ENCODE measurements at places on chromosomes 1 and 21.

- no peak for DNase-seq
Measured at GRCh38 chr1:71593523-71593922, 512.7 kb upstream of the ZRANB2 start.

DNA sequence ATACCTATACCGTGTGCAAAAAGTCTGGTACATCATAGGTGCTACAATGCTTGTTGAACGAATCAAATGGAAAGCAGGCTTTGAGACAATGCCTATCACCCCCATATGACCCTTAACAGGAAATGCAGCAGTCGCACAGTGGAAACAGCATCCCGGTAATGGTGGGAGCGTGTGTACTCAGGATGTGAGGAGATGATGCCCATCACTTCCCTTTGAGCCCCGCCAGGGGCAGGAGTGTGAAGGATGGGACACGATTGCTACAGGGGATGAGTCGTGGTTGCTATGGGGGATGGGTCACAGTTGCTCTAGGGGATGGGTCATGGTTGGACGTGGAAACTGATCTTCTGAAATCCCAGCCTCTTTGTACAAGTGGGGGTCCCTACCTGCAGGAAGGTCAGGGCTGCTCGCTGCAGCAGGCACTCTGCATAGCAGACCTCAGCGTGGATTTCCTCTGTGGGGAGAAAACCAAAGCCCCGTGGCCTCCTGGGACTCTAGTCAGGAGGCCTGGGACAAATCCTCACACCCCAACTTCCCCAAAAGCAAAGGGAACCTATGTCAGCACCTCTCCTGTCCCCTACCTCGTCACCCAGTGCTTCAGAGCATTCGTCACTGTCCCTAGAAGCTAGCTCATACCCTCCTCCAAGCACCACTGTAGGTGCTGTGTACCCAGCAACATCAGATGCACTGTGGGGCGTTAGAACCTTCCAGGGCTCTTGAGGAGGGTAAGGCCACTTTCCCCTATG is 19.3 kb downstream of the TTC39A start:
- DNase-seq: no peak

GRCh38 chr1:67918067-67918466 is 84.8 kb upstream of the GNG12 start:
- DNase-seq: no peak

DNA sequence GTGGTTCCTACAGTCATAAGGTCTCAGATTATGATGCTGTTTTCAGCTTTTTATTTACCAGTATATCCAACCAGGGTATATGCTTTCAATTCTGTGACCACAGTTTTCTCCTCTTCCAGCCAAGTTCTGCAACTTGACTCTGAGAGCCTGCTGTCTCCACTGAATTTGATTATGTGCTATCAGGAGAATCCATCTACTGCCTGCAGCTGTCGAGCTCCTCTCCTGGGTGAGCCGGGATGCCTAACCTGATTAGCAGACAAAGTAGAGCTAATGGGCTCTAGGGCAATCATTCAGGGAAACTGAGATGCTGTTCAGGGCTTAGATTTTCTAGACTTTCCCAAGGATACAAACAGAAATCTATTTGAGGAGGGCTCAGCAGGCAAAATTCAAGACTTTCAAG is 271.5 kb upstream of the BEND5 start:
- no peak for DNase-seq

DNA sequence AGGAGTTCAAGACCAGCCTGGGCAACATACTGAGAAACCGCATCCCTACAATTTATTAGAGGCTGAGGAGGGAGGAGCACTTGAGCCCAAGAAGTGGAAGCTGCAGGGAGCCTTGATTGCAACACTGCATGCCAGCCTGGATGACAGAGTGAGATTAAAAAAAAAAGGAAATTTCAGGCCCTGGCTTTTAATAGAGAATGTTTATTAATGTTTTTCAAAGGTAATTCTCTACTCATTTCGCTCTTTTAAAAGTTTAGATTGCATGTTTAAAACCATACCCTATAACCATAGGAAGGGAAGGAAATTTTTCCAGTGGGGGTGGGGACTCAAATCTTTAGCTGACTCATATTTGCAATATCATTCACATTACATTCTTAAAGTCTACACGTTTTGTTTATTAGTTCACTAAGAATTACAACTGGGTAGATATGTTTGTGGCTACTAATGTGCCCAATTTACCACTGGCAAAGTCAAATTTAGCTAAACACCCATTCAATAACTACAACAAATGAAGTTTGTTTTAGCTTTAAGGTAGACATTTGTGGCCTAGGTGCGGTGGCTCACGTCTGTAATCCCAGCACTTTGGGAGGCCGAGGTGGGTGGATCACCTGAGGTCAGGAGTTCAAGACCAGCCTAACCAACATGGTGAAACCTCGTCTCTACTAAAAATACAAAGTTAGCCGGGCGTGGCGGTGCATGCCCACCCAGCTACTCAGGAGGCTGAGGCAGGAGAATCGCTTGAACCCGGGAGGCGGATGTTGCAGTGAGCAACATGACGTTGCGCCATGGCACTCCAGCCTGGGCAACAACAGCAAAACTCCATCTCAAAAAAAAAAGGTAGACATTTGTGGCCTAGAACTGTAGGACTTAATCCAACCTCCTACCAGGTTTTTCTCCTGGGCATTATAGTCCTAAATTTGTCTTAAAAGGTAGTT is 5.0 kb downstream of the KDM5B start:
- no peak for DNase-seq

- no peak for DNase-seq
Measured at GRCh38 chr1:22289307-22289995, 146.6 kb upstream of the WNT4 start.

DNA sequence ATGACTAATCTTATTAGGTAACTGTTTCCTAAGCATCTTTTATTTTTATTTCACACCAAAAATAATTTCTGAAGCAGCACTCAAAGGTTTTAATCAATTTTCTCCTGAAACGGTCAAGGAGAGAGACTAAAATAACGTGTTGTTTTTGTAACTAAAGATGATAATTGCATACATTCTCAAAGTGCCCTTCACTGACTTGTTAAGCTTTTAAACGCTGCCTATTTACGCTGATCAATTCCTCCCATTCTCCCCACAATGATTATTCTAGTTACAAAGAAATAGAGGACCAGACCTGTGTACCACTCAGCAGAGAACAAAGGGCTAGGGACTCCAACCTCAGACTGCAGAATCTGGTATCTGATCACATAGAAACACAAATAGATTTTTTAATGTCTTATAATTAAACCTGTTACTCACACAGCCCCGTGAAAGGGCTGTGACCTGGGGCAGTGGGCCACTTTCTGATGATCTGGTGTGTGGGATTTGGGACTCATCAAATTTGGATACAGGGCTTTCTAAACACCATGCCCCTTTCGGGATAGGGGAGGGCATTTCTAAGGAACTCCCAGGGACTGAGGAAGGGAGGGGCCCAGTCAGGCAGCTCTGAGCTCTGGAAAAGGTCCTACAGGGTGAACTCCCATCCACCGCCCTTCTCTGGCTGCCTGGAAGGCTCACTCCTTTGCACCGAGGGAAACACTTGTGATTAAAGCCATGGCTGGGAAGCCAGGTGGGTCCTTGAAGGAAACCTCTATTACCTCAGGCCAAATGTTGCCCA is 65.2 kb downstream of the BCAR3 start:
- peak; percentile 67 for DNase-seq

DNA sequence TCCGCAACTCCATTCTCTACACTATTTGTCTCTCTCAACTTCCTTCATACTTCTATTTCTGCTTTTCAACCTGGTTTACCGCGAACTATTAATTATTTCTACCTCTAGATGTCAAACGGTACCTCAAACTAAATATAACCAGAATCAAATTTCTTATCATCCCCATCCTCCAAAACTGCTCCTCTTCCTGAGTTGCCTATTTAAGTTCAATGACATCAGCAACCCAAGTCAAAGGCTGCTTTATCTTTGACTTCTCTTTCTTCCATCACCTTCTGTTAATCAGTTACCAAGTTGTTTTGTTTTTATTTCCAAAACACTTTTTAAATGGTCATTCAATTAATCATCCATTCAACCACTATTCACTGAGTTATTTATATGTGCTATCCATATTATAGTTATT is 171.9 kb downstream of the COL24A1 start:
- no peak for DNase-seq

DNA sequence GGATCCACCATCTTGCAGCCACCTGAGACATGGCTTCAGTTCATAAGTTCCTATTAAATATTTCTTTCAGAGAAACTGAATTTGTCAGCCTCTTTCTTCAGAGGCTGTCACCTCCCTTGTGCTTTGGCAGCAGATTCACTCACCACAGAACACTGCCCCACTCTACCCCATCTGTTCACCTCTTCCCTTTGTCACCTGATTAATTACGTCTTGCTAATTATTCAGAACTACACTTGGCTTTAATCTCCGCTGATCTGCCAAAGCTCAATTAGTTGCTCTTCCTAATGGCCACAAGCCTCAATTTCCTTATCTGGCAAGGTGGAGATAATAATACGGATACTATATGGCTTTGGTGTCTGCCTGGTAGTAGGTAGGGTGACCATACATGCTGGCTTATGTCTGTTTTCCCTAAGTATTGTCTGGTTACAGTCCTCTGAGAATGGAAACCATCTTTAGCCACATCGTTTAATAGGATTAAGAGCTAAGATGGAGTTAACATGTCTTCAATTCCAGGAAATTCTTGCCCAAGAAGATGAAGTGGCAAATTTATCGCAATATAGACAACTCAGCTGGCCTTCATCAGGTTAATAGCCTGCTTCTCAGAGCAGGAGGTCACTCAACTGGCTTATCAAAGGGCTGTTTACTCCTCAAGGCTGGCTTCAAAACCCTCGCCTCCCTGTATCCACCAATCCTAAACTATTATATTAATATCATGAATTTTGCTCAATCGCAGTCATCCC is 58.2 kb upstream of the ADAR start:
- no peak for DNase-seq

GRCh38 chr1:22865736-22866135 is 106.9 kb downstream of the LACTBL1 start:
- no peak for DNase-seq

DNA sequence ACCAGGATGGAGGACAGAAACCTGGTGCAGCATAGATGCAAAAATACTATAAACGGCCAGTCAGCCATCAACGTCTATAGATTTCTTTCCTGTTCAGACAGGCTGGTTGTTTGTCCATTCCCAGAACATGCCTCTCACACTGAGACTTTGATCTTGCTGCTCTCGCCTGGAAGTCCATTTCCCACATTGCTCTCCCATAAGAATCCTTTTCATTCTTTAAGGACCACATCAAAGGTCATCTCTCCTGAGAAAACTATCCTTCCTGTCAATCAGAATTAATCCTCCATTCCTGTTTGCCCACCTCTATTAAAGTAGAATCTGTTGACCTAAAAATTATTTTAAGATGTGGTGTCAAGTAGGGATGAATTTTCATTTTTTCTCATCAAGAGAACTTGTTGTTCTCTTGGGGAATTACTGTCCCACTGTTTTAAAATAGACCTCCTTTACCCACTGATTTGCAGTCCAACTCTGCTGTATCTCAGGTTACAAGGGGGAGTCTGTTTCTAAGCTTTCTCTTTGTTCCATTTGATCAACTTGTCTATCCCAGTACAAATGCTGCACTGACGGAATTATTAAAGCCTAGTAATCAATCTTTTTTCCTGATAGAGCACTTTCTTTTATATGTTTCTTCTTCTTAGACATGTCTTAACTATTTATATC is 172.7 kb downstream of the PATJ start:
- DNase-seq: no peak

DNA sequence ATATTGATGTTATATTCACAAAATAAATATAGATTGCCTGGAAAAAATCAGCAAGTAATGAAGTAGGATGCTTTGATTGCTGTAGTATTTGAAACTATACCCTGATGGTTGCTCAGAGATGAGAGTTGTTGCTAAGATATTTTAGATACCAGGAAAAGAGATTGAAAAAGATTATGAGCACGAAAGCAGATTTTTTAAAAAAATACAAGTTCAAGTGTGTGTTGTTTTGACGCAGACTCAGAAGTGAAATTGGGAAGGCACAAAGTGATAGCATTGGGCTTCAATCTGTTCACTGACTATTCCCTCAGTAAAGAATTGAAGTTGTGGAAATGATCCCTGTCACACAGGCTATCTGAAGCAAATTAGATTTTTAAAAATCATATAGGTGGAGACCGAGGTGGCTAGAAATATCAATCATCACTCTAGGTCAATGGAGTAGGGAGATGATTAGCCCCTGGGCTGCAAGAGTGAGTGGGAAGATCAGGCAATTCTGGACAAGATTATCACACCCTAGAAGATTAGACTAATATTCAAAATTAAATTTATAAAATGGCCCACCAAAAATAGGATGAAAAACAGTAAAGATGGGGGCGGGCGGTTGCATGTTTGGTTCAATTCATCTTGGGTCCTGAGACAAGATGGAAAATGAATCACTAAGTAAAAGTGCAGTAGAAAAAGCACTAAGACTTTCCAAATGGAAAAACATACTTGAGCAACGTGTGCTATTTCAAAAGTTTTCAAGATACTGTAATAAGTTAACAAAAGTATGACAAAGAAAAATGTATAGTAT is 41.5 kb upstream of the LRRC8D start:
- DNase-seq: no peak

GRCh38 chr1:171083222-171083621 is 7.5 kb upstream of the FMO3 start:
- no peak for DNase-seq

GRCh38 chr1:204882479-204882878 is 11.8 kb downstream of the NFASC start:
- no peak for DNase-seq

- DNase-seq: no peak
Measured at GRCh38 chr21:36643374-36644250, 55.3 kb upstream of the SIM2 start.

- no peak for DNase-seq
Measured at GRCh38 chr21:45523411-45524101, 18.7 kb downstream of the SLC19A1 start.

DNA sequence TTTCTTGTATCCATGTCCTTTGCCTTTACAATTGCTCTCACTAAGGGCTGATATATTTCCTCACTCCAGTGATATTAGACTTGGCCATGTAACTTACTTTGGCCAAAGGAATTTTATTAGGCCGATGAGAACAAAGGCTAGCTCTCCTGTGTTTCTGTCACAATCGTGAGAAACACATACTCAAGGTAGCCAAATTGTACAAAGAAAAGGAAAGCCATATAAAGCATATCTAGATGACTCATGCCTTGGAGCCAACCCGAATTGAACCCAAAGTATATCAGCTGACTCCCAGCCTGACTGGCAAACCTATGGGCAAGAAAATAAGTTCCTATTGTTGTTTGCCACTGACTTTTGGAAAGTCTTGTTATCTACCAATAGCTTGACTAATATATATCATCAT is 371.7 kb upstream of the LRRC7 start:
- no peak for DNase-seq

GRCh38 chr1:99084562-99084961 is 79.9 kb upstream of the PLPPR5 start:
- no peak for DNase-seq
